ENCODE measurements at places on chromosomes 16 and 17. TPM values are rescaled to one million over a fixed set of nuclear protein-coding genes. Genes with fewer than 3 reads are reported as not detected.
A peak's percentile ranks its signal among the peaks of the same experiment; 100 is the strongest.

GRCh38 chr17:16911141-16911937 lies 60.6 kb downstream of the TNFRSF13B start:
- DNase-seq: peak; percentile 66

DNA sequence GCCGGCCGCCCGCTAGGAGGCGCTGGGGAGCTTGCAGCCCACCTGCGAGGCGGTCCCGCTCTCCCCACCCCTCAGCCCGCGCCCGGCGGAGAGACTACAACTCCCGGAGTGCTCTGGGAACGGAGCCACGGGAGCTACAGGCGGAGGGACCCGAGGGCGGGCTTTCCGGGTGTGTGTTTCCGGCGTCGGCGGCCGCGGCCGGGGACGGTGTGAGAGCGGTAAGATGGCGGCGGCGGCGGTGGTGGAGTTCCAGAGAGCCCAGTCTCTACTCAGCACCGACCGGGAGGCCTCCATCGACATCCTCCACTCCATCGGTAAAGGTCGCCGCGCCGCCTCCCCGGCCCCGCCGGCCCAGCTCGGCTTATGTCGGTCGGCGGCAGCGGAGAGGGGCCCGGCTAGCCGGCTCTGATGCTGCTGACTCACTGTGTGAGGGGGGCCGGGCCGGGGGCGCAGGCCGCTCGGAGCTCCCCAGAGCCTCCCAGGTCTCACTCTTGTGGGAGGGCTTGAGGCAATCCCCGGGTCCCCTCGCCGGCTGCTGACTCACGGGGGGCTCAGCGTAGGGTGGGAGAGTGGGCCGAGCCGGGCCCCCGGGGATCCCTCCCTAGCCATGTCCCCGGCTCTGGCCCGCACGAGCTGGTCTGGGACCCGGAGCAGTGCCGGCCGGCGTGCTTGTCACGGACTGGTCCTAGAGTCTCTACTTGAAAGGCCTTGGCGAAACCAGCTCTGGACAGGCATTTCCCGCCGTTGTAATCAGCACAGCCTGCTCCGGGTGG lies at the start of gene PSMD11:
Gene PSMD11, plus strand, starts transcription at position 210 of the 773 bp plus-strand sequence. Its CDS starts 14 bp downstream, at position 224.
- DNase-seq: peak; percentile 99

DNA sequence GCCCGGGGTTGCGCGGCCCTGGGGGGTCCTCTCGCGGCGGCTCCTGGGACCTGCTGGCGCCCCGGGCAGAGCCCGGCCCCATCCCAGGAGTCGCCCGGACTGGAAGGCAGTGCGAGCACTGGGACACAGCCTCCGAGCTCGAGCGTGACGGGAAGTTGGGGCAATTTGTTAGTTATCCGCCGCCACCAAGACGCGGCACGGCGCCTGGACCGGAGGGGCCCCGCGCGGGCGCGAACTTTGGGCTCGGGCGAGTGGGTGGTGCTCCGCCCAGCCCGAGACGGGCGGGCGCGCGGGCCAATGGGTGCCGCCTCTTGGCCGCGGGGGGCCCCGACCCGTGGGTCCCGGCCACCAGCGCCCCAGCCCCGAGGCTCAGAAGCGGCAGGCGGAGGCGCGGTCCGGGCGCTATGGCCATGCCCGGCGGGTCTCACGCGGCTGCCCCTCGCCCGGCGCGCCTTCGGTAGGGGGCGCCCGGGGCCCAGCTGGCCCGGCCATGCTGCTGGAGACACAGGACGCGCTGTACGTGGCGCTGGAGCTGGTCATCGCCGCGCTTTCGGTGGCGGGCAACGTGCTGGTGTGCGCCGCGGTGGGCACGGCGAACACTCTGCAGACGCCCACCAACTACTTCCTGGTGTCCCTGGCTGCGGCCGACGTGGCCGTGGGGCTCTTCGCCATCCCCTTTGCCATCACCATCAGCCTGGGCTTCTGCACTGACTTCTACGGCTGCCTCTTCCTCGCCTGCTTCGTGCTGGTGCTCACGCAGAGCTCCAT lies at the start of gene ADORA2B:
Gene ADORA2B, plus strand, starts transcription at position 372 of the 768 bp plus-strand sequence. Its CDS starts 119 bp downstream, at position 491.
- DNase-seq: peak; percentile 87

DNA sequence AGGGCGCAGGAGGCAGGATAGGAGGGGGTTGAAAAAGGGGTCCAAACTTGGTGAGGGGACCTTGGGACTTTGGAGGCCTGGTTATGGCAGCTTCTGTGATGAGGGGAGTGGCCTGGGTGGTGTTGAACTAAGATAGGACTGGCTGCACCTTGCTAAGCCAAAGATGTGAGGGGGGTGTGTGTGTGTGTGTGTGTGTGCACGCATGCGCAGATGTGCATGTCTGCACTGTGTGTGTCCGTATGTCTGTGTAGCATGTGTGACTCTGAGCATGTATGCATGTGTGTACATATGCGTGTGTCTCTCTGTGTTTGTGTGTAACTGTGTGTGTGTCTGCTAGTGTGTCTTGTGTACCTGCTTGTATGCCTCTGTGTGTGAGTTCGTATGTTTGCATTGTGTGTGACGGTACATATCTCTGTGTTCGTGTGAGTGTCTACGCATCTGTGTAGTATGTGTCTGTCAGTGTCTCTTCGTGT lies 4.1 kb downstream of the SLC16A5 start:
- DNase-seq: no peak

DNA sequence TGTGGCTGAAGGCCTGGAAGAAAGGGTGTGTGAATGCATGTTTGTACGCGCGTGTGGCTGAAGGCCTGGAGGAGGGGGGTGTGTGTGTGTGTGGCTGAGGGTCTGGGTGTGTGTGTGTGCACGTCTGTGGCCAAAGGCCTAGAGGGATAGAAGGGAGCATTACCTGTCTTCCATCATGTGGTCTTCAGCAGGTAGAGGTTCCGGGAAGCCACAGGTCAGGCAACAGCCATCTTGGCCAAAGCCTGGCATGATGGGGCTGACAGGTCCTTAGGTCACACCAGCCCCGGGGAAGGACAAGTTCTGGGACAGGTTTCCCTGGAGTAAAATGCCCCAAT lies 5.2 kb downstream of the LITAFD start:
- peak; percentile 62 for DNase-seq

- no peak for DNase-seq
Measured at GRCh38 chr16:52581530-52581929, 34.6 kb upstream of the TOX3 start.

GRCh38 chr17:1022278-1023024 lies 25.5 kb downstream of the TIMM22 start:
- DNase-seq: no peak

- peak; percentile 88 for DNase-seq
Measured at GRCh38 chr16:4200000-4200780, 41.7 kb downstream of the SRL start.

DNA sequence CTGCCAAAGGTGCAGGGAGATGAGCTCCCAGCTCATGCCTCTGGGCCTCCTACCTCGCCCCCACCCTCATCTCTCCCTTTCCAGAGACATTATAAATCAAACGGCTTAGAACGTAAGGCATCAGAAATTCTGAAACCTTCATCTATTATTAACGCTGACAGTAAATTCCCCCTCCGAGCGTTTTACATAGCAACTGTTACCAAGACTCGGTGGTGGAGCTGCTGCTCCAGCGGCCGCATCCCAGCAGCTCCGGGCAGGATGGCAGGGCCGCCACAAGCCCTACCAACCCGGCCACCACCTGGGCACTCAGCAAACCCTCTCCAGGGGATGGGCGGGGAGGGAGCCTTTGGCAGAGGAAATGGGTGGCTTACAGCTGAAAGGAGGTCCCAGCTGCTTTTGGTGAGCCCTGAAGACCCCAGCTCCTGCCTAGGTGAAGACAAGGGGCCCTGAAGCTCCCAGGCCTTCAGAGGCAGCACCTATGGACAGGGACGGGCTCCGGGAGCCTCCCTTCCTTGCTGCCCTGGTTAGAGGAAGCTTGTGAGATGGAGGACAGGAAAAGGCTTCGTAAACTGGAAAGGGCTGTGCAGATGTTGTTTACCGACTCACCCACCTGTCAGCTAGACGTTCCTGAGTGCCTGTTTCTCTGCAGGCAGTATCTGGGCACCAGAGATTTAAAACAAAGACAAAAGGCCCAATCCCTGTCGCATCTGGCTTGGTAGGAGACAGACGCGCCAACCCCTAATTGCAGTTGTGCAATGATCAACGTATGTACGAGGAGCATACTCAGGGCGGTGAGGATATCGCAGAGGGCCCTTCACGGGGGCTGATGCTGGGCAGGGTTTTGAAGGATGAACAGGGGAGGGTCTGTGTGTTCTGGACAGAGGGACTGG lies 76.9 kb downstream of the RAI1 start:
- DNase-seq: no peak

DNA sequence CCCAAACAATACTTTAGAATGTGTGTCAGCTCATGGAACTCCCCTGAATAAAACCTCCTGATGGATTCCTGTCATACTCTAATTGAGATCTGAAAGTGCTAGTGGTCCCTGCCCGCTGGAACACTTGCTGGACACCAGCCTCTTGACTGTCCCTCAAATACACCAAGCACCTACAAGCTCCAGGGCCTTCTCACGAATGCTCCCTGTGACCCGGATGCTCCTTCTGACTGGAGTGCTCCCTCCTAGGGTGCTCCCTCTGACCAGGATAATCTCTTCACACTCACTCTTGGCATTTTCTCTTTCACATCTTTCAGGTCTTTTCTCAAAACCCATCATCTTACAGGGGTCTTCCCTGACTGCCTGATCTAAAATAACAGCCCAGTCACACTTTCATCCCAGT lies 205.9 kb downstream of the SLC39A11 start:
- no peak for DNase-seq

DNA sequence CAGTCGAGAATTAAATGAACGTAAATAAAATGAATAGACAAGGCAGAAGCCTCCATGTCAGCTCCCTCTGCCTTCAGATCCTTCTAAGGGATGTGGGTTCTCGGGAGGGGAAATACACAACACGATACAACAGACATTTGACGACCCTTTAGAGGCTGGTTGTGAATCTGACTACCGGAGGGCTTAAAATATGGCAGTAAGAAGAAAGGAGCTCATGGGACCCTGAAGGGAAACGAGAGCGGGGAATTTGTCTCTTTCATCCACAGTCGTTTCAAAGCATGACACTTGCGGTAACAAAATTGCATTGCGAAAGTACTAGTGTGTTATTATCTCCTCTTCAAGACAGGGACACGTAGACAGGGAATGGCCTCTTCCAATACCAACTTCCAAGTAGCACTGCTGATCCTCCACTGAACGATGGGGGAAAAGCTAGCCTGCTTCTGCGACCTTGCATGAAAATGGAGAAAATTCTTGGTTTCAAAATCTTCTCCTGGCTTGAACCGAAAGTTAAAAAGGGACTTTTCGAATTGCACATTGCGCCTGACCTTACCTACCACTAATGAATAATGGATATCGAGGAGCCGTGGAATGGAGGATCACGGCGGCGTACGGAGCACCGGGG lies 1.2 kb upstream of the TNRC6C start:
- no peak for DNase-seq

GRCh38 chr17:16584273-16584995 lies 15.4 kb upstream of the ZNF287 start:
- DNase-seq: peak; percentile 97

- no peak for DNase-seq
Measured at GRCh38 chr17:60618854-60619526, 19.0 kb downstream of the PPM1D start.

DNA sequence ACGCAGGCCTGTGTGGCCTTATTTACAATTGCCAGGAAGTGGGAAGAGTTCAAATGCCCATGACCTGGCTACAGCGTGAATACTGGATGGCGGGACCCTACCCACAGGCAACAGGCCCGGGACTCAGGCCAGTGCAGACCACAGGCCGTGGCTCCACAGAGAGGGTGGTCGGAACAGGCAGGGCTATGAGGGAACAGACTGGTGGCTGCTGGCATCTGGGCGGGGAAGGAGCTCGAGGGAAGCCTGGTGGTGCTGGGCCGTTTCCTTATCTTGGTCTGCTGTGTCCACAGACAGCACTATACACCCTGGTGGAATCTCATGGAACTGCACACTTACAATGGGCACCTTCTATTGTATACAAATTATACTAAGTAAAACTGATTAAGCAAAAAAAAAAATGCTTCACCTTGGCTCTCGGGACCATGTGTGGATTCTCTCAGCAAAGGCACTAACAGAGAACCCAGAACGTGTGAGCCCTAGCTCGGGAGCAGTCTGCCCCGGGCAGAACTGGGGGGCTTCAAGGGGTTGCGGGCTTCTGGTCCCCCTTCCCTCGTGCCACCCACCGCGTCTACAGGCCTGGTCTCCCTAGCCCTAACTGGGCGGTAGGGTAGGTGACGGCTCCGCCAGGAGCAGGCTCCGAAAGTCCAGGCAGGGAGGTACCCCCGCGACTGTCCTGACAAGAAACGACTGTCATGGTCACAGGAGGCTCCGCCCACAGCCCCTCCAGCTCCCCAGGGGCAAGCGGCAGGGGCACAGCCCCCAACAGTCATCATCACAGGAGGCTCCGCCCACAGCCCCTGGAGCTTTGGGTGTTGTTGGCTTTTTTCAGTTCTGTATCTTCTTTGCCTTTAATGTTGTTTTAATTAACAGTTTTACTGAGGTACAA lies 21.8 kb downstream of the CEP131 start:
- no peak for DNase-seq

- DNase-seq: no peak
Measured at GRCh38 chr17:68803164-68803929, 151.8 kb downstream of the ABCA8 start.

- no peak for DNase-seq
Measured at GRCh38 chr17:82788206-82789001, 36.5 kb downstream of the TBCD start.

GRCh38 chr16:69145658-69146057 lies 13.2 kb downstream of the UTP4 start:
- no peak for DNase-seq

DNA sequence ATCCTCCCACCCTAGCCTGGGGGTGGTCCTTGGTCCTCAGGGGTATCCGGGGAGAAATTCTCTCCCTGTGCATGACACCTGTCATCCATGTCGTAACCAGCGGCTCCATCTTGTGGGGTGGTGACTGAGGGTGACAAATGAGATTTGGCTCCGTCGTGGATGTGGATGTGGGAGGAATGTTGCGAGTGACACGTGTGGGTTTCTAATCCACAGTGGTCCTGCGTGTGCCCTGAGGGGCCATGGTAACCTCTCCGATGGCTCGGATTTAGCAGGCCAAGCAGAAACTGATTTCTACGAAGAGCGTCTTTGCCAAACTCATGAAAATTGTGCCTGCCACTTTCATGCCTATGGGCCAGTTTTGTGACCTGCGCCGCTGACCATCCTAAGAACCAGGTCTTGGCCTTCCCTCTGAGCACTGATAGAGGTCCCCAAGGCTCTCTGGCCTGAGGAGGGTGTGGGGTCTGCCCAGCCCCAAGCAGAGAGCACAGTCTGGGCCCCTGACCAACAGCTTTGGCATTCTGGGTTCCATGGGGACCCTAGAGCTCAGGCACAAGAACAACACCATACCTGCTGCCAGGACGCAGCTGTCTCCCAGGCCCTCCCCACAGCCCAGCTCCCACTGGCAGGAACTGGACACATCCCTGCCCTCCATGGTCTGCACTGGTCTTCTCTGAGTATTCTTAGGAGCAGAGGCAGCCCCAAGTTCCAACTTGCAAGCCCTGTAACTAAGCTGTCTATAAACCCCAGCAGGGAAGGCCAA lies 79.0 kb downstream of the AMFR start:
- DNase-seq: peak; percentile 59

GRCh38 chr17:41907185-41907556 lies 11.6 kb downstream of the ACLY start:
- no peak for DNase-seq

Gene POLR2A
- 65.5 TPM for total RNA-seq

Gene TMEM88
- 17.5 TPM for total RNA-seq

Gene ZPBP2
- total RNA-seq: not detected

Gene ZNF821
- total RNA-seq: 5.7 TPM

Gene HSD11B2
- 3.2 TPM for total RNA-seq

Gene RNF157
- total RNA-seq: 1.9 TPM

Gene NDUFAF8
- total RNA-seq: 33.7 TPM

Gene WNT9B
- 1.8 TPM for total RNA-seq

Gene C17orf67
- 2.7 TPM for total RNA-seq
